Lung (tissue), 17 donors: ENCODE measurements at places on chromosomes 1 and 21.

GRCh38 chr1:167136191-167136614, 42.3 kb downstream of the STYXL2 start:
- DNase-seq: no peak

DNA sequence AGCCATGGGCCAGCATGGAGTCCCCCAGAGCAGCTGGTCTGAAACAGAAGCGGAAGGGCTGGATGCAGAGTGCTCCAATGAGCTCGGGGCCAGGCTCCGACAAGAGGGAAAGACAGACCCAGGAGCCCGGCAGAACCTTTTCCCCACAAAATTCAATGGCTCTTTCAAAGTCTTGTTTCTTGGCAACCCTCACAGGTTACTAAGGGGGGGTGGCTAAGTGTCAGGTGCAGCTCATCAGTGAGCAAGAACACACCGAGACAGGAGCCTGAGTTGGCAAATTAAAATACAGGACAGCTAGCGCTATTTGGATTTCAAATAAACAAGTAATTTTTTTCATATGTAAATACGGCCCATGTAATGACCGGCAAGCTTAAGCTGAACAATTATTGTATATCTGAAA, 27.3 kb downstream of the PGBD5 start:
- DNase-seq: no peak

GRCh38 chr1:244214009-244214967, 163.2 kb downstream of the ZBTB18 start:
- peak; percentile 55 for DNase-seq

- DNase-seq: no peak
Measured at GRCh38 chr1:24939040-24939674, 9.1 kb upstream of the RUNX3 start.

DNA sequence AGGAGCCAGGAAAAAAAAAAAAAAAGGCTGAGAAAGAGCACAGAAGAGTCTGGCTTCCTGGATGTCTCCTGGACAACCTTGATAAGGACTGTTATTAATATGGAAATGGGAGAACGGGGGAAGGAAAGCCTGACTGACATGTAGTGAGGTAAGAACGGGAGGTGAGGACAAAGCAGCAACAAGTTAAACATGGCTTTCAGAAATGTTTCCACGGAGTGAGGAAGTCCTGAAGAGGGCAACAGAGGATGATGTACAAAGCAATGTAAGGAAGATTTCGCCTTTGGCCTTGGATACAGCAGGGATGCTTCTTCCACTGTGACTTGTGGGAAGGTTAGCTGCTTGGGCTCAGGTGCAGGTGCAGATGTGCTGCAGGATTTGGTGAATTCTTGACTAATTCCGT, 11.9 kb upstream of the NIBAN1 start:
- peak; percentile 25 for DNase-seq

- DNase-seq: no peak
Measured at GRCh38 chr1:91120421-91120820, 98.6 kb upstream of the ZNF644 start.

DNA sequence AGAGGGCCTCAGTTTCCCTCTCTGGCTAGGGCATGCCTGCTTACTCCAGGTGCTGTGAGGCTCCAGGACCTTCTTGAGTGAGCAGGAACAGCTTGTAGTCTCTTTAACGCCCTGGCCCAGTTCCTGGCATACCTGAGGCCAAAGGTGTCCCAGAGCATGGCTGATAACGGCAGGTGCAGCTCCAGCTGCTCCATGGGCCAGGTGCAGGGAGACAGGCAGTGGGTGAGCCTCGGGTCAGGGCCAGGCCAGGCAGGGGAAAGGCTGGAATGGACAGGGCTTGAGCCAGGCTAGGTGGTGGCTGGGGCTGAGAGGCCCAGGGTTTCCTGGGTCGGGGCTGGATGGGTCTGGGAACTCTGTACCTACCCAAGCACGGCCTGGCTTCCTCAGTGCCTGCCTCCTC, 18.3 kb downstream of the EDN2 start:
- no peak for DNase-seq

GRCh38 chr1:24502065-24502708, 449 bp upstream of the RCAN3 start:
- DNase-seq: peak; percentile 75

DNA sequence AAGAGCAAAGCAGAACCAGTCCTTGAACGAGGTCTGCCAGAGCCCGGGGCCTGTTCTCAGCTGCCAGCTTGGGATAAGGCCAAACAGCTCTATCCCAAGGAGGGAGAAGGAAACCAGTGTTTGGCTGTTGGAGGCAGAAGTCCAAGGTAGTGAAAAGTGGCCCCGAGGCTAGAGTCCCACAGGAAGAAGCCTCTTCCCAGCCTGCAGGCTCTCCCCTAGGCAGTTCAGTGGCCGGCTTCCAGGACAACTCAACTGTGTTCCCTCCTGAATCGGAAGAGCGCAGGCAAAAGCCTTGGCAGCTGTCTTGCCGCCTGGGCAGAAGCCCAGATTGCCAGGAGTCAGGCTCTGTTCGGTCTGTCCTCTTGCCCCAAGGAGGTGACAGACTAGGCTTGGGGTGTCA, 19.3 kb downstream of the QSOX1 start:
- DNase-seq: peak; percentile 44

GRCh38 chr1:156167536-156167935, 14.2 kb downstream of the SEMA4A start:
- DNase-seq: no peak
